Skeletal muscle tissue (tissue), 5 donors: ENCODE measurements at places on chromosomes 5 and 9. TPM values are rescaled to one million over a fixed set of nuclear protein-coding genes. Genes with fewer than 3 reads are reported as not detected.

Gene SH2D3C
- total RNA-seq = 15.1 TPM

Gene CDX1
- total RNA-seq = not detected

Gene SLC6A19
- under 0.01 TPM for total RNA-seq

Gene FOXD4
- total RNA-seq = 0.52 TPM

Gene DMRT3
- under 0.01 TPM for total RNA-seq

Gene CACFD1
- 4.7 TPM for total RNA-seq

Gene SCGB3A2
- total RNA-seq = not detected

Gene ARID3C
- total RNA-seq = not detected

Gene CDH10
- 0.52 TPM for total RNA-seq

Gene OR1J2
- not detected for total RNA-seq

Gene COX7C
- 261 TPM for total RNA-seq

Gene CPLANE1
- 35.5 TPM for total RNA-seq

Gene ACTL7B
- not detected for total RNA-seq

Gene PCDHB3
- total RNA-seq = 1.6 TPM

Gene GDA
- 0.52 TPM for total RNA-seq

Gene BNC2
- total RNA-seq = 10.4 TPM

Gene ADAMTSL2
- total RNA-seq = 4.7 TPM

Gene TMC1
- total RNA-seq = 0.52 TPM

Gene DOCK2
- 13.6 TPM for total RNA-seq

Gene BASP1
- 12.5 TPM for total RNA-seq

Gene TTC23L
- total RNA-seq = not detected

Gene CDO1
- 24.0 TPM for total RNA-seq

Gene PROB1
- total RNA-seq = 23.5 TPM

Gene QRFP
- total RNA-seq = not detected

Gene SPATA31D4
- not detected for total RNA-seq

Gene TBC1D9B
- total RNA-seq = 32.9 TPM

Gene AKNA
- total RNA-seq = 6.3 TPM

Gene NKD2
- 1.6 TPM for total RNA-seq

Gene PLAA
- 28.2 TPM for total RNA-seq

Gene ROR2
- 4.2 TPM for total RNA-seq

Gene NTNG2
- total RNA-seq = under 0.01 TPM

Gene EPB41L4A
- total RNA-seq = 21.4 TPM

Gene SLC26A2
- total RNA-seq = 14.6 TPM

Gene CAVIN4
- 172 TPM for total RNA-seq

Gene PHF24
- under 0.01 TPM for total RNA-seq

Gene ARL14EPL
- total RNA-seq = not detected

Gene LMAN2
- 124 TPM for total RNA-seq

Gene ZNF474
- total RNA-seq = 2.6 TPM

Gene OR1N2
- total RNA-seq = not detected

Gene FAM151B
- total RNA-seq = 7.8 TPM

Gene CTNNAL1
- 24.5 TPM for total RNA-seq

Gene ENC1
- 35.5 TPM for total RNA-seq

Gene GABBR2
- total RNA-seq = under 0.01 TPM
